ENCODE measurements at places on chromosomes 12 and 14.

DNA sequence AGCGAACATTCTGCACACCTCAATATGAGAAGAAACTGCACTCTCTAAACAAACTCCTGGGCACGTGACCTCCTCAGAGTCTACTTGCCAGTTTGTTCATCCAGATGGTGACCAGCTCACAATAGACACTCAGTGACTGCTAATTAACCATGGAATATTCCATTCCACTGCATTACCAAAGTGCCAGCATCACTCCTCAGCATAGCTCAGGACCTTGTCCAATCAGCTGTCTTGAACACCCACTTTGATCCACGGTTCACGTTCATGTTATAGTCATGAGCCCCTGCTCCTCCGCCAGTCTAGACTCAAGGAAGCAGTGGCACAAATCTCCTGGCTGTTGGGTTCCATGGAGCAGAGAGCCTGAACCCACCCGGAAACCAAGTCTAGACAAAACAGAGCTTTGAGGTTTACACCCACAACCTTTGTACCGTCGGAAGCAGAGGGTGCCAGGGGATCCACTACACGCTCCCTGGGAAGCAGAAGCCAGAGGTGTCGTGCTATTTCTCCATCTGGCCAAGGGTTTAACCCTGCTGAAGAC lies 285.3 kb downstream of the ZFP36L1 start:
- no peak for DNase-seq

DNA sequence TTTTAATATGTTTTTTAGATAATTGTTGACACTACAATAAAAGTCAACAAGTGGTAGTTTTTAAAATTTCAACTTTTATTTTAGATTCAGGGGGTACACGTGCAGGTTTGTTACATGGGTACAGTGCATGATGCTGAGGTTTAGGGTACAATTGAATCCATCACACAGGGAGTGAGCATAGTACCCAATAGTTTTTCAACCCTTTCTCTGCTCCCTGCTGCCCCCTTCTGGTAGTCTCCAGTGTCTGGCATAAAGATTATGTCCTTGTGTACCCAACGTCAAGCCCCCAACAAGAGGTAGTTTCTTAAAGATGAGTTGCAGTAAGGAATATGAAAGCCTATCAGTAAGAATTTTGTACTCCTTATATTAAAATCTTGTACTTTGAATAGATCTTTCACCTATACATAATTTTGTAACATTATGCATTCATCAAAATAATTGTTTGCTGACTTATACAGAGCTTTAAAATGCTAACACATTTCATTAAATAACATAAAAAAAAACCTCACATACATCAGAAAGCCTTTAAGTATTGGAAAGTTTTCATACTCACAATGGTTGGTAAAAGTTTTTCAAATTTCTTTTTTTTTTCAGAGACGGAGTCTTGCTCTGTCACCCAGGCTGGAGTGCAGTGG lies 5.4 kb upstream of the RALGAPA1 start:
- peak; percentile 53 for DNase-seq

DNA sequence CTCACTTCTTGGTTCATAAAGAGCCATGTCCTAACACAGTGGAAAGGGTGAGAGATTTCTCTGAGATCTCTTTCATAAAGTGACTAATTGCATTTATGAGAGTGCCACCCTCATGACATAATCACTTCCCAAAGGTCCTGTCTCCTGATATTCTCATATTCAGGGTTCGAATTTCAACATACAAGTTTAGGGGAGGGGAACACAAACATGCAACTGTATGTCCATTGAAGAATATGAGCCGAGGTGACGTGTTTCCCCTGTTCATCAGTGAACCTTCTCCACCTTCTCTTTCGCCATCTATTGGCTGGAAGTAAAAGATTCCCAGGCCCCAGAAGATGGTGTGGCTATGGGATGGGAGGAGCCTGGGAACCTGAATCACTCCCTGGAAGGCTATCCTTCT lies 354.2 kb upstream of the ATP2B1 start:
- no peak for DNase-seq

DNA sequence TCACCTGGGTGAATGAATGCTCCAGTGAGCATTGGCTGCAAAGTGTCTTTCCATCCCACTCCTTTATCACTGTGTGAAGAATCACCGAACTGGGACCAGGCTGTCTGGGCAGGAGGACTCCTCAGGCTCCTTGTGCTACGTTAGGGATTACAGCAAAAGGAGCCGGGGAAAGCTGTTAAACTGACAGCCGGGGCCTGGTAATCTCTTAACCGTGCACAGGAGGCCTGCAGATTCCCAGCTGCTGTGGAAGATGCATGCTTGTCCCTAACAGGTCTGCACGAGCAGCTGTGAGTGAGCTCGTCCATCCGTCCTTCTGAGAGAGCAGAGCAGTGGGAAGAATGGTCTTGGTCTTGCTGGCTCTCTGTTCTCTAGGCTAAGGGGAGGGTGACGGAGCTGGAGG lies 231.5 kb downstream of the AACS start:
- no peak for DNase-seq
